ENCODE measurements at places on chromosomes 11 and 22.

- DNase-seq, result no peak
Measured at GRCh38 chr11:11038352-11038751, 180.5 kb upstream of the ZBED5 start.

DNA sequence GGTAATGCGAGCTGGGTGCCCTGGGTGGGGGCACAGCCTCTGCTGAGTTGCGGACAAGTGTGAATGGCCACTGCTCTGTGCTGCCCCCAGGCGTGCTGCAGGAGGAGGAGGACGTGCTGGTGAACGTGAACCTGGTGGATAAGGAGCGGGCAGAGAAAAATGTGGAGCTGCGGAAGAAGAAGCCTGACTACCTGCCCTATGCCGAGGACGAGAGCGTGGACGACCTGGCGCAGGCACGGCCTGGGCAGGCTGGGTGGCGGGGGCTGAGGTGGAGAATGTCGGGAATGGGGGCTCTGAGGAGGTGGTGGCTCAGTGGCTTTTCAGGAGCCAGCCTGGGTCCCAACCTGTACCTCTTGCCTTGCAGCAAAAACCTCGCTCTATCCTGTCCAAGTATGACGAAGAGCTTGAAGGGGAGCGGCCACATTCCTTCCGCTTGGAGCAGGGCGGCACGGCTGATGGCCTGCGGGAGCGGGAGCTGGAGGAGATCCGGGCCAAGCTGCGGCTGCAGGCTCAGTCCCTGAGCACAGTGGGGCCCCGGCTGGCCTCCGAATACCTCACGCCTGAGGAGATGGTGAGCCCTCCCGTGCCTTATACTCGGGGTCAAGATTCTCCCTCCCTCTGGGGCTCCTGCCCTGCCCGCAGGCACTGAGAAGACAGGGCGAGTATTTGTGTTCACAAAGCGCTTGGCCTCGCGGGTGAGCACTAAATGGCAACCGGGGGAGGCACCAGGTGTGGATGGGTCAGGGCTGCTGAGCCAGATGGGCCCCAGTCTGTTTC is 4.6 kb downstream of the SART1 start:
- no peak for DNase-seq

GRCh38 chr11:46281371-46281831 is 3.9 kb downstream of the CREB3L1 start:
- DNase-seq, result no peak

- no peak for DNase-seq
Measured at GRCh38 chr11:69008737-69009440, 4.2 kb downstream of the MRGPRF start.

DNA sequence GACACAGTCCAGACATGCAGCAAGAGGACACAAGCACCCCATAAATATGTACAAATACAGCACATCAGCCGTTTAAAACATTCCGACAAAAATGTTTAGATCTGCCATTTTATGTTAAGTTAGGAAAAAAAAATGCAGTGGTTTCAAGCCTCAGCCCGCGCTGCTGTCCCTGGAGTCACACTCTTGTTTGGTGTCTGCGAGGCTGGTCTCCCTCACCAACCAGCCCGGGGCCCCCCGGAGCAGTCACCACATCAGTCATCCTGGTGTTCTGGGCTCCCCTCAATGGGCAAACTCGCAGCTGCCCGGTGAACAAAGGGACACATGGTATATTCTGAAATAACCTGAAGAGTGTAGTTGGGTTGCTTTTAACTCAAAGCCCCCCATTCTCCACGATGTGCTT is 1022.2 kb downstream of the BRD1 start:
- DNase-seq, result no peak

DNA sequence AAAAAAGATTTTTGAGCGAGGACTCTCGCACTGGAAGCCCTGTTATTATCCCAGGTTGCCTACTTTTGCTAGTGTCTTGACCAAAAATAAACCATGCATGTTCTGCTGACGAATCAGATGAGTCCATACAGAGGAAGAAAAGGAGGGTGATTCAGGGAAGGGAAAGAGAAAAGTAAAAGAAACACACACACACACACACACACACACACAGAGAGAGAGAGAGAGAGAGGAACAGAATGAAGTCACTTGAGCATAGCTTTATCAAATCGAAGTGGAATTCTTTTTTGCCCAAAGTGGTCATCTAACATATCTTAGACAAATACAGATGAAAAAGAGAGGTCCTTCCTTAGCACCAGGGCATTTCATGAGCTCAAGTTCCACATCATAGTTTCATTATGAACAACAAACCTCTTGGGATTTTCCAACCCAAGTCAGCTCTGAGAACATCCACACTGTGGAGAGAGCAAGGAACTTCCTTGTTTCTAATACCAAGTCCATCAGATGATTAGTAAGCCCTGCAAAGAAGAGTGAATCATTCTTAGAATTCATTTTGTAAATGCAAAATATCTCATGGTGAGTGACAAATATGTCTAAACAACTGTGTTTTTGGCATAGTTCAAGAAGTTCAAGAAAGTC is 7.7 kb upstream of the MMP12 start:
- DNase-seq, result no peak

GRCh38 chr22:22943521-22944267 is 56.1 kb downstream of the IGLL5 start:
- no peak for DNase-seq

DNA sequence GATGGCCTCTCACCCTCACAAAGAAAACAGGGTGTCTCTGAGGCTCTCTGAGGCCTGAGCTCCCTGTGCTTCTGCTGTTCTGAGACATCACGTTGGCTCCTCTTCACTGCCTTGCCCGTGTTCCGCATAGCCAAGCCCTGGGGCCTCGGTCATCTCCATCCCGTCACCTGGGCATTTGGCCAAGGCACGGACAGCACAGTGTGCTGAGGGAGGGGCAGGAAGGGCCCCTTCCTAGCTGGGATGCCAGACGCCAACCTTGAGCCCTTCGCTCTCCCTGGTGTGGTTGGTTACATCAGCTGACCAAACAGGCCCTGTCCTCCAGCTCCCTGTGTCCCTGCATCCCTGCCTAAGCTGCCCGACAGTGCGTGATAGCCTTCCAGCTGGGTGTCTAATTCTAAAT is 25.9 kb downstream of the MOV10L1 start:
- DNase-seq, result no peak

DNA sequence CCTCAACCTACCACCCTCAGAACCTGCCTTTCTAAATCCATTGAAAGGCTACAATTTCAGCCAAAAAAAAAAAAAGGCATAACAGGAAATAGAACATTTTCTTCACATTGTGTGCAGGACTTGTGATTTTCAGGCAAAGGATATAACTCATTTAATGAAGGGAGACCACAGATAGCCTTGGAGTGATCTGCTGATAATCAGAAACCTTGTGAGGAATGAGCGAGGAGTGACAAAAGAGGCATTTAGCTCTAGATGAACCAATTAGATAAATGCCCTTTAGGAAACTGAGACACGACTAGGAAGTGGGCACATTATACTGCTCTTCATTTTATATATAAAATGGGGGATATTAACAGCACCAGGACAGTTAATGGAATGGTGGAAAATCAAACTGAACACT is 216.5 kb upstream of the GRIA4 start:
- no peak for DNase-seq

GRCh38 chr22:45608763-45609180 is 62.9 kb upstream of the ATXN10 start:
- DNase-seq, result no peak

- DNase-seq, result no peak
Measured at GRCh38 chr11:102046841-102047240, 396 bp upstream of the CFAP300 start.

DNA sequence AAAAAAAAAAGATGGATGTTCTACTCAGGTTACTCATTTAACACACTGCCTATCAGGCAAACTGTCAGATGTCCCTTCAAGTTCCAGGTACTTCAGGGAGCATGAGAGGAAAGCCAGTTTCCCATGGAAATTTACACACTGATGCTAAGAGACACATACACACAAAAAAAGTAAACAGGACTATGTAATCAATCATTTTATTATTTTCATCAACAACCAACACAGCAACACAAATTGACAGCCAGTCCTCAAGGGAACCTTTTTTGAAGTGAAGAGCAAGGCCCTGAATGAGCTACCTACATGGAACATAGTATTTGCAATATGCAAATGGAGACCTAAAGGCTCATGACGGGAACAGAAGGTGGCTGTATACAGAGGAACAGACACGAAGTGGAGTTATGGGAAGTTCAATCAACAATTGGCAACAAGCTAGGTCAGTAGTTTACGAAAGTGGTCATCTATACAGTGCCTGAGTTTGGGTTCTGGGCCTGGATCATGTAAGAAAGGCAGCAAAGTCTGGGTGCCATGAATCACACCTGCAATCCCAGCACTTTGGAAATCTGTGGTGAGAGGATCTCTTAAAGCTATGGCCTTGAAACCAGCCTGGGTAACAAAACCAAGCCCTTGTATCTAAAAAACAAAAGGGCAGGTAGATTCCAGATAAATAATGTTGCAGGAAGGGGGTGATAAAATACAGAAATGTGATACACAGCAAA is 12.6 kb upstream of the WDR74 start:
- no peak for DNase-seq

- DNase-seq, result no peak
Measured at GRCh38 chr11:96658436-96658835, 268.6 kb downstream of the JRKL start.
